Stimulated activated CD4-positive, alpha-beta T cell treated with anti-CD3 and anti-CD28 coated beads, Interleukin-1b, Interleukin-23, amount 100 ng/mL, for 4 hours (primary cell): ENCODE measurements at places on chromosomes 5 and 9.

DNA sequence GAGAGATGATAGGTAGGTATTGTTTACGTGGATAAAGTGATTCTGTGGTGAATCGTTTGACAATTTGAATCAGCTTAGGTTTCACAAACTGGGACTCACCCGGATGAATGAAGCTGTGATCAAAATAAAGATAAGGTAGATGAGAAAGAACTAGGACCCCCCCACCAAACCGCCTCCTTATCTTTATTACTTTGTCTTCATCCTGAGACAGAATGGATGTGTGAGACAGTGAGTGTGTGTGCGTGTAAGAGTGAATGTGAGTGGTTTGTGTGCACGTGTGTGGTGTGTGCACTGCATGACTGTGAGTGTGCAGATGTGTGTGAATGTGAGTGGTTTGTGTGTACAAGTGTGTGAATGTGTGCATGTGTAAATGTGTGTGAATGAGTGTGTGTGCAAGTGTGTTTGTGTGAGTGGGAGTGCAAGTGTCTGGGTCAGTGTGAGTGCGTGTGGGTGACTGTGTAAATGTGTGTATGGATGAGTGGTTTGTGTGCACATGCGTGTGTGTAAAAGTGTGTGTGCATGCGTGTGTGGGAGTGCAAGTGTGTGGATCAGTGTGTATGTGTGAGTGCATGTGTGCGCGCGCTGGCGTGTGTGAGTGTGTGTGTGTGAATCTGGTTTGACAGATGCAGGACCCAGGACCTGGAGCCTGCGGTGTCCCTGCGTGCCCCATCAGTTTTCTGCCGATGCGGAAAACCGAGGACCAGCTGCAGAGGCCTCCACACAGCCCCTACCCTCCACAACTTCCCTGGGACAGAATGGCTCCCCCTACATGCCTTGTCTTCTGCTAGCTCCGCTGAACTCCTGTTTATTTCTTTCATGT is 11.4 kb upstream of the ENG start:
- DNase-seq, result no peak

DNA sequence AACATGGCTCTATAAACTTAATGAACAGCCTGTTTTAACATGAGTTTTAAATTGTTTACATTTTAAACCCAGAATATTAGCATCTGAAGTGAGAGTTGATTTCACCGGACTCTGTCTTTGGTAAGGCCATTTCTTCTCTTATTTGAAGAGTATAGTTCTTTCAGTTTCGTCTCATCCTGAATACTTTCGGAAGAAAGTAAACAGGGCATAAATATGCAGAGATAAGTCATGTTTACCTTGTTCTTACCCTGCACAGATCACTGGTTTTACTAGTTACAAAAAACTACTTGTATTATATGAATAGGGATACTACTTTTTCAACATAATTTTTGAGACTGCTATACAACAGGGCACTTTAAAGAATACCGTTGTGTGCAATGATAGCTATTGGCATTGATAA is 656.3 kb upstream of the ZNF608 start:
- no peak for DNase-seq

DNA sequence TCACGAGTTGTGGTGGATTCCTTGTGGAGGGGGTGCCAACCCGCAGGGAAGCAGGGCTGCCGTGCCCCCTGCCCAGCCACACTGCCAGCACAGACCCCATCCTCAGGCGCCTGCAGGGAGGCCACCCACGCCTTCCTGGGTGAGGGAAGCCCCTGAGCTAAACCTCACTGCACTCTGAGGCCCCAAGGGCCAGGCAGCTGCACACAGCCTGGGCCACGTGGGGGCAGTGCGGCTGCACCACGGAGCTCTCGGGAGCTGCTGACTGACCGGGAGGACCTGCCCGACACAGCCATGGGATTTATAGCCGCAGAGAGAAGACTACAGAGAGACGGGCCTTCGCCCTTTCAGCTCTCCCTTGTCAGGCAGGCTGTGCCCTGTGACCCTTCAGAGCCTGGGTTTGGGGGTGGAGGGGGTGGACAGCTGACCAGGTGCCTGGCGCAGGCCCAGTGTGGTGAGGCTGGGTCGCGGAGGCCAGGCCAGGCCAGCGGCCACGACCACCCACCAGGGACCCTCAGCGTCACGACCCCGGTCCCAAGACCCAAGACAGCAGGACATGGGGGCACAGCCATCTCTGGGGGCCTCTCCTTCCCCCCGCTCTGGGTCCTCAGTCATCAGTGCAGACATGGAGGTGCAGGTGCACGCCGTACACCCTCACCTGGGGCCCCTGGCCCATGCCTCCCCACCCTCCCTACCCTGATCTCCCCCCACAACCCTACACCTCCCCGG is 4.3 kb upstream of the AHRR start:
- DNase-seq, result no peak

DNA sequence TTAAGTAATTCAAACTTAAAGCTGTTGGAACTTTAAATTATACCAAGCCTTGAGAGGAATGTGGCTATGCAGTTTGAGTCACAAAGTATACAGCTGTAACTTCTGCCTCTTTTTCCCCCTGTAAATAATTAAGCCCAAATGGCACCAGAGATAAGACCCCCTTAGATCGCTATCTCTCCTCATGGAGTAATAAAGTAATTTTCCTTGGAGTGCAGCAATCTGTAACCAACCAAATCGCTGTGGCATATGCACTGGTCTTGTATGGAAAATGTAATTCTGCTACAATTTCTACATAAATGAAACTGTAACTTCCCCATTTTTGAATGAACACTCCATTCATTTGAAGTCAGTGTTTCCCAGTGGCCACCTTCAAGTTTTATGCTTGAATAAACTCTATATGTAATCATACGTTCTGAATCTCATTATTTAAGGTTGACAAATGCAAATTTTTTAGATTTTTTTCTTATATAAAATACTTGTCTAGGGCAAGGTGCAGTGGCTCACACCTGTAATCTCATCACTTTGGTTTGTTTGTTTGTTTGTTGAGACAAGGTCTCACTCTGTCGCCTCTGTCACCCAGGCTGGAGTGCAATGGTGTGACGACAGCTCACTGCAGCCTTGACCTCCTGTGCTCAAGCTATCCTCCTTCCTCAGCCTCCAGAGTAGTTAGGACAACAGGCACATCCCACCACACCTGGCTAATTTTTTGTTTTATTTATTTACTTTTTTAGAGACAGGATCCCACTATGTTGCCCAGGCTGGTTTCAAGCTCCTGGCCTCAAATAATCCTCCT is 12.3 kb downstream of the SUSD1 start:
- DNase-seq, result no peak

DNA sequence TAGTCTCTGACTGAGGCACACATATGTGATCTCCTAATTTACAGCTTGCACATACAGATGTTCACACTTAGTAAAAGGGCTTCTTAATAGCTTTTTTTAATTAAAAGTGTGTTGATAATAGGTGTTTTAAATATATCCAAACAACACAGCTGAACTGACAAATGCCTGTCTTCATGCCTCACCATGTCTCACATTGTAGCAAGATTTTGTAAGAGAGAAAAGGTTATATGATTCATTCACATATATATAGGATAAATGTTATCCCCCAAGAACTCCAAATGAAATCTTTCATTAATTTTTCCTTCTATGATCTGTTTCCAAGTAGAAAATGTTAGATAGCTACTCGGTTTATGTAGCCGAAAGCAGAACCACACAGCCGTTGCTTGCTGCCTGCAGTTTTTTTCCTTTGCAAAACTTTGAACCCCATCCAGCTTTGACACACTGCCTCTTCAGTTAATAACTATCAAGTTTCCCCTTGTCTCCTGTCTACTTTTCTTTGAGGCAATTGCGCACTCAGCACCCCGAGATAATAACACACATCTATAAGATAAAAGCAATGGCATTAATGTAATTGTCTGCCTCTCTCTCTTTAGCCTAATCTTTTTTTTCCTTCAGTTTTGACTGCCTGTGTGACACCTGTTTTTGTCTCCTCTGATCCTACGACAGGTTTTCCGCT is 299.2 kb downstream of the BNC2 start:
- DNase-seq, result no peak

DNA sequence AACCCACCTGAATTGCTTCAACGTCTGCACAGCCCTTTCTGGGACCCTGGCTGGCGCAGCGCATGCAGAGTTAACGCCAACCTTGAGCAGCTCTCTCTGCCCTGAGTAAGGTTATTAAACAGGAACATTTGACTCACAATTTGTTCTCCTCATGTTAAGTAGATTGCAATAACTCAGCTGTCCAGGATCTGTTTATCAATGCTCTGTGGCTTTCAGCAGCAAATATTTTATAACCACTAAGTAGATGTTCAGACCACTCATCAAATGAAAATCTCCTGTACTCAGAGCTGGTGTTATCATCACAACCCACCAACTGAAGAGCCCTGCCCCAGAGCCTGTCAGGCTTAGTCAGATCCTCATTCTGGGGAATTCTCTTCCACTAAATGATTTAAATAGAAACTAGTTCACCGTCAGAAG is 403.0 kb downstream of the ZNF608 start:
- no peak for DNase-seq
